ENCODE measurements at places on chromosomes 6 and 20.

- no peak for DNase-seq
Observed at GRCh38 chr6:145815309-145816274, 997 bp upstream of the FBXO30 start.

DNA sequence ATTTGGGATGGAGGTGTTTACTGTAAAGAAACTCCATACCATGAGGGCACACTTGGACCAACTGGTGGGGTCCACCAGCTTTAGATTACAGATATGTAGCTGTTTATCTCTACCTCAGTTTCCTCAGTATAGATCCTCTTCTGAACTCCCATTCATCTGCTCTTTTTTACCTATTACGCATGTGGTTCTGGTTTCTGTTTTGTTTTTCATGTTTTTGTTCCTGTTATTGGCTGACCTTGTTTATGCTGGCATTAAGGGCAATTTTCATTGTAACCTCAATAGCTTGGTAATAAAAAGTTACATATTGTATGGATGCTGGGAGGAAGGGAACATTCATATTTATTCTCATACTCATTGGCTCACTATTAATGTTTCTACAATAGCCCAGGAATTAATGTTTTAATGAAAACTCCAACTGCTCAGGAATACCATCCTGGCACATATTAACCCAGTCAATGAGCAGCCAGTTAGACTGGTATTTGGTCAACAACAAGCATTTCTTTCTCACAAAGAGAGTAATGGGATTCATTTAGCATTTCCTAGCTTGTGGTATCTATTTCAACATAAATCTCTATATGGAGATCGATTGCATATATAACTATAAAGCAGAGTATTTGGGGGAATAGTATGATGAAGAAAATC, 83.8 kb upstream of the FAM184A start:
- no peak for DNase-seq

DNA sequence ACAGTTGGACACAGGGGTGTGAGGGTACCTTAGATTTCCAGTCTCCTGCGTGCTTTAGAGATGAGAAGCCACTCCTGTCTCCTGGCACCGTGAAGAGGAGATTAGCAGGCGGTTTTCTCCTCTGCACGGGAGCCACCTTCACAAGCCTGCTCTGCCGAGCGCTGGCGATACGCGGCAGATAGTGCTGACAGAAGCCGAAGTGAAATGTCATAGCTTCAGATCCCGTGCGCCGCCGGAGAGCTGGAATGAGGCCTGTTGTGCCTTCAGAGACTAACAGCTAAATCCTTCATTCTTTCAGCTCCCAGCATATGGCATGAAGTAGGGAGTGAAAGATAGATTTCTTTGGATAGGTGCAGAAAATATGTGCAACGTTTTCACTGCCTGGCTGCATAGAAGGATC, 371.0 kb downstream of the TAF4 start:
- DNase-seq = no peak

DNA sequence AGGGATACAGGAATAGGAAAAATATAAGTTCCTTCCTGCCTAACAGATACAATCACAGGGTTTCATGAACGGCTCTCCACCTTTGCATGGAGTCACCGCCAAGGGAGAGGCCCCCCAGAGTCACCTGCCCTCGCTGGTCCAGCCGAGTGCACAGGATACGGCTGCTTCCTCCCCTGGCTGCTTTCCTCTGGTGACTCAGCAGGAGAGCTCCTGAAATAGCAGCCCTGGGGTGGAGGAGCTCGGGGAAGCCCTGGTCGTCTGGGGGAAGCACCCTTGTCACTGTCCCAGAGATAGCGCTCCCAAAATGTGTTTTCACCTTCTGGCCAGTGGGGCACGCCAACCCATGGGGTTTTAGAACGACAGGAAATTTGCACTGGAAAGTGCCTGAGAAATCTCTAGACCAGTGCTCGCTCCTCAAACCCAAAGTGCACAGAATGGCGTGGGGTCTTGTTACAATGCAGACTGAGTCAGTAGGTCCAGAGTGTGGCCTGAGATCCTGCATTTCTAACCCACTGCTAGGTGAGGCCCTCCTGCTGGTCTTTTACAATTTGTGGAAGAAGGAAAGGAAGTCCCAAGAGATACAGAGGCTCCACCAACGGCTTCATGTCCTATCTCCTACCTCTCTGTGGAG, 35.9 kb upstream of the FAM50B start:
- no peak for DNase-seq

GRCh38 chr20:3815703-3816315, 4.5 kb upstream of the AP5S1 start:
- no peak for DNase-seq
